ENCODE measurements at places on chromosomes 3 and 15.

DNA sequence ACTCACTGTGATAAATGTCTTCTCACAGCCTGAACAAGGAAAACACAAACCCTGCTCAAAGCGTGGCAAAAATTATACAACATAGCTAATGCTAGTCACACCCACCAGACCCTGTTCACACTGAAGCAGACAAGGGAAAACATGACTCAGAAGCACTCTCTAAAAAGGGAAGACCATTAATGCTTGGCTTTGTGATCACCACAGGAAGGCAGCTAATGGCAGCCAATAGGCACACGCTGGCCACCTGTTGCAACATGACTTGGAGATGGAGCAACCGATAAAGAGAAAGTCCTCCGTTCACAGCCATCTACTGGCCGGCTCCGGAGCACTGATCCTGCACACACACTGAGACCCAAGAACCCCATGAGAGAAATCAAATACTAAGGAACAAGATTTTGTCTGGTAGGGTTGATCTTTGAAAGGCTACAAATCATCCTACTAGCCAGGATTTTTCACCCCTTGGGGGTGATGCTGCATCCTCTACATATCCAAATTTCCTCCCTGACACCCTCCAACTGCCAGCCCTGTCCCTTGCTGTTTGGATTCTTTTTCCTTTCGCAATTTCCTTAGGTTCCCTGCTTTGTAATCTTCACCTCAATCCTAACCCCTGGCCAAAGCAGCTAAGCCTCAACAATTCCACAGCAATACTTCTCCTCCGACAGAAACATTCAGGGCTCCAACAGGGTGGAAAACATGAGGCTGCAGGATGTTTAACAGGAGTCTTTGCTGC, 3.2 kb downstream of the ZXDC start:
- DNase-seq: peak; percentile 87

- no peak for DNase-seq
Observed at GRCh38 chr3:116064646-116065045, 380.6 kb downstream of the LSAMP start.

- DNase-seq: no peak
Observed at GRCh38 chr3:116166121-116166520, 279.2 kb downstream of the LSAMP start.

DNA sequence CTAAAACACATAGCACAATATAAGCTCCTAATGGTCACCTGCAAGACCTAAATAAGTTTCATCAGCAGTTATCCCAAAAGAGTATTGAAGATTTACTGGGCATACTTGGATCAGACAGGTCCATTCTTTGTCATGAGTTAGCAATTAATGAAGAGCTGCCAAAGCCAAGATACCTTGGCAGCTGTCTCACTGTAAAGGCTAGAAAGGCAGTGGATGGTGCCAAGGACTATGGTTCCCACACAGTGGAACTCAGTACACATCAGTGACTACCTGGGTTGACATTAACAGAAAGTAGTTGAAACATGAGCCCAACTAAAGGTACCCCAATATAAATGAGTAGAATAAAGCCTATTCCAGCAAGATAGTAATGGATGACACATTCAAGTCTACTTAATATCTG, 41.1 kb upstream of the TMCO5A start:
- no peak for DNase-seq

DNA sequence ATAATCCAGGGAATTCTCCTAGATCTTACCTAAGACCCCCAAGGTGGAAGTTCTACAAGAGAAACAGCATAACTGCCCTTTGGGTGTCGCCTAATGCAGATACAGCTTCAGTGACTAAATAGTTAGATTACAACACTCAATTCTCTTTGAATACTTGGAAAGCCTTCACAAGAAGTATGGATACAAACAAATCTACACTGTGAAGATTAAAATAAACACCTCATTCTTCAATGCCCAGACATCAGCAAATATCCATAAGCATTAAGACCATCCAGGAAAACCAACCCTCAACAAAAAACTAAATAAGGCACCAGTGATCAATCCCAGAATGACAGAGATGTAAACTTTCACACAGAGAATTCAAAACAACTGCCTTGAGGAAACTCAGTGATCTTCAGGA, 963.2 kb downstream of the PLOD2 start:
- no peak for DNase-seq

DNA sequence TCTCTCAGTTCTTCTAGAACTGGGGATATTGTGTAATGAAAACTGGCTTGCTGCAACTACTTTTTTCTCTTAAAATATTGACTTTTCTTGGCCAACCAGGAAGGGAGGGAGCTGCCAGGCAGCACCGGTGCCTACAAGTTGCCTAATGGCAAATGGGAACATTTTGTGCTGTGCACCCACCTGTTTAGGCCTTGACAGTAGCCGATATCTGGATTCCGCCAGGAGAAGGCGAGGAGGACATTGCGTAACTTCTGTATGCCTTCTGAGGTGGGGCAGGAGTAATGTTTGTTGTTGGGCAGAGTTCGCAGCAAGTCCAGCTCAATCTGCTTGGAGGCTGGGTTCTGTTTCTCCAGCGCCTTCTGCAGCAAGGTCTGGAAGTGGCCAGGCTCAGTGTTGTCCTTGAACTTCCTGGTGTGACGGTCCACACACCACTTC, 64.9 kb downstream of the TBC1D2B start:
- DNase-seq: no peak

- no peak for DNase-seq
Observed at GRCh38 chr3:121895121-121895520, 920 bp downstream of the SLC15A2 start.

DNA sequence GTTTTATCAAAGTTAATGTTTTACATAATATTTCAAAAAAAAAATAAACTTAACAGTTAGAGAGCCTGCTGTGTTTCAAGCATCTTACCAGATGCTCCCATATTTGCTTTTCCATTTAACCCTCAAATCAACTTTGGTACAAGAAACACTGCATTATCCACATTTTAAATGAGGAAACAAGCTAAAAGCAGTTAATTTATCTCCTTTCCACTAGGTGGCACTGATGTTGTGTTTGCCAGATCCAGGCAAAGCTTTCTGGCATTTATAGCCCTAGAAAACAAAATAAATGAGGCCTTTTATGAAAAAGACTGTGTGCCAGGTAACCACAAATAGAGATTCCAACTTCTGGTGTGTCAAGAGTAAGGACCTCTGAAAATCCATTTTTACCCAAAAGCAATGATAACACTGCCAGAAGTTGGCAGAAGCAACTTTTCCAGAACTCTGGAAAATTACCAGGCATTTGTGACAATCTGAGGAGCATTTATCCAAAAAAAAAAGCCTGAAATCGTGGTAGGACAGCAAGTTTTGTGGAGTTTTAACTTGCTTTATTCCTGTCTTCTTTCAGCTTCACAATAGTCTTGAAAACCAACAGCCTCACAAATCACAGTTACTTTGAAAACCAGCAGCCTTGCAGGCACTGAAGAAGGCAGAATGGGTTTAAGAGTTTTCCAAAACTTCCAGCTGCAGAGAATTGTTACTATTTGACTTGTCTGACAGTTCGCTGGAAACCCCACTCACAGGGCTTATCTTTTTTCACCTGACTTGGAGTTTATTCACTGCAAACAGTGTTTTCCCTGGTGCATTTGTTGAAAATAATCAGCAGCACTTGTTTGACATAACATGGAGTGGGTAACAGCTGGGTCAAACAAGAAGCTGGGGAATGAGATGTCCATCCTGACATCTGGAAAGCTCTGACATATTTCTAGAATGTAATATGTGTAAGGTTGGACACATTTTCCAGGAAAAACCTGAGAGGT, 9.2 kb downstream of the FAM162A start:
- peak; percentile 76 for DNase-seq

GRCh38 chr15:98673133-98673532, 24.8 kb downstream of the IGF1R start:
- no peak for DNase-seq

GRCh38 chr3:134600685-134601463, 49.9 kb downstream of the KY start:
- peak; percentile 74 for DNase-seq

DNA sequence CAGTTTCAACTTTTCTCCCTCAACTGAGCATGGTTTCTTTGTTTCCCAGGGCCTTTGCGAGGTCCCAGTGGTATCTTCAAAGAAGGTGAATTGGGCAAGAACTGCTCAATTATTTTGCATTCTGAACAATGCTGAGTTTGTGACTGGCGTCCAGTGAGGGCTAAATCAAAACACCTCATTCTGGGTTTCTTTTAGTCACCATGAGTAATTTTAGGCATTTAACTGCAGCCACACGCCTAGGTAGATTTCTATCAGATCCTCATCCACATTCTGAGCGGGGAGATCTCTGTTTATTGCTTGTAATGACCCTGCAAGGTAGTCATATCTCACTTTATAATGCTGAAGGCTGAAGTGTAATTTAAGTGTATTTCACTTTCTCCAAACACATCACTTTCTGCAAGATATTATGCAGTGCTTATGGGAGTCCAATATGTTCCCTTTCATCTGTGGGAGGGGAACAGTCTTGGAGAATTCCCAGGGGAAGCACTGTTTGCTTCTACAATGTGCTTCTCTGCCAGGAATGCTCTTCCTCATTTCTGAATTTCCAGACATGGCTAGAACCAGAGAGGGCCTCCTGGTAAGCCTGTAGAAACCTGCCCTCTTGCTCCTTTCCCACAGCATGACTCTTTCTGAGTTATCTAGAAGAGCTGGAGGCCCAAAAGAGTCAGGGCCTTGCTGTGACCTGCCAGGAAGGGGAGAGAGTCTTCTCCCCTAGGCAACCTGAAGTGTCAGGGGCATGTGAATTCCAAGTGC, 91.7 kb downstream of the FRMD4B start:
- peak; percentile 61 for DNase-seq

DNA sequence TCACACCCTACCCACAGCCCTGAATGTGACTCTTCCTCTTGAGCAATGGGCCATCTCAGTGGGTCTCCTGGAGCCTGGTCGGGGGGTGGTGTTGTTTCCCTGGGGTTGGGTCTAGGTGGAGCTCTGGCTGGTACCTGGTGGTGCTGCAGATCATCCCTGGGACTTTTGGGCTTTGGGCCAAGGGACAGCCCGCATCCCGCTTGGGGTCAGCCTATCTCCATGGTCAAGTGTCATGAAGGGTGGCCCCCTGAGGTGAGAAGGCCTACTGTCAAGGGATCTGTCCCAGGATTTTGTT, 202.0 kb downstream of the UBE3A start:
- DNase-seq: no peak

- DNase-seq: peak; percentile 61
Observed at GRCh38 chr3:19891740-19892139, 42.3 kb downstream of the EFHB start.

DNA sequence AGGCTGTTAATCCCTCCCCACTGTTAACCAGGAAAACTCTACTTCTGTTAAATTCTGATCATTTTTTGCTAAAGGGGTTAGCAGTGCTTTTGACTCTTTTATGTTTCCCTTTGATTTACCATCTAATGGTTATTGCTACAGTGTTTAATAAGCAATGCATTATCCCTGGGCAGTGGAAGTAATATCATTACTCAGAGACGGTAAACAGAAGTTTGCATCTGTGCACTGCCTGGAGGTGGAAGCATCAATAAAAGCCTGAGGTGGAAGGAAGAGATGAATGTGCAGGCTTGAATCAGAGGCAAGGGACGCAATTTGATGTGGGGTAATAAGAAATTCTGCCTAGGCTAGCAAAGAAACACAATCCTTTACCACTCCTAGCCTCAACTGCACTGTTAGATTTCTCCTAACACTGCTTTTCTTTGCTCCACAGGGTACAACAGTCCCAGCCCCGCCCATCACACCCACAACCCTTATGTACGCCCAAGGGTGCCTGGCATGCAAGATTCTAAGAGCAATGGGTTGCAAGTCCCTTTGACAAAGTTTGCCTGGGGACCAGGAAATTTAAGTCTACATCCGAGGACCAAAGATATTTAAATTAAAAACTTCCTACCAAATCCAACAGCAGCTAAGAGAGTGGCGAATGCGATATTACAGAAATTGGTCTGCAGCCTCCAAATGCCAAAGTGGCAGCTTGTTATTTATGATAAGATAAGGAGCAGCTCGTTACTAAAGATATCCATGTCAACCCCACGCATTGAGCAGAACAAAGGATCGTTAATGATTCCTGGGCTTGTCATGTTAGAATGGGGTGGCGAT, 261.4 kb downstream of the FHIT start:
- DNase-seq: no peak

GRCh38 chr3:124859025-124859424, 28.1 kb downstream of the ITGB5 start:
- DNase-seq: peak; percentile 91

GRCh38 chr15:55241891-55242290, 45.1 kb upstream of the RSL24D1 start:
- peak; percentile 83 for DNase-seq

GRCh38 chr15:39265261-39265660, 315.6 kb upstream of the THBS1 start:
- DNase-seq: no peak

DNA sequence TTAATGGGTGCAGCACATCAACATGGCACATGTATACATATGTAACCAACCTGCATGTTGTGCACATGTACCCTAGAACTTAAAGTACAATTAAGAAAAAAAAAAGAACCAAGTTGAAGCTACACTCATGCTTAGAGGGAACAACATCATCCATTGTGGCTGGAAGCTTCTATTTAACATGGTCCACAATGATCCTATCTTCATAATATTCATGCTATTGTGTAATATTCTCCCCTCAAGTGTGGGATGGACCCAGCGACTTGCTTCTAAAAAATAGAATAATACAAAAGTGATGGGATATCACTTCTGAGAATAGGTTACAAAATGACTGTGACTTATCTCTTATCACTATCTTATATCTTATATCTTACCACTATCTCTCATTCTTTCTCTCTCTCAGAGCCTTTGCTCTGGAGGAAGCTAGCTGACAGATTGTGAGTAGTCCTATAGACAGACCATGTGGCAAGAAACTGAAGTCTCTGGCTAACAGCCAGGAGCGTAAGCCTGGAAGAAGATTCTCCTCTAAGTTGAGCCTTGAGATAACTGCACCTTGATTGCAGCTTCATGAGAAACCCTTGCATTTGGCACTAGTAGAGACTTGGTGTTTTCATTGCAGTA, 198.5 kb upstream of the MRPL3 start:
- no peak for DNase-seq

DNA sequence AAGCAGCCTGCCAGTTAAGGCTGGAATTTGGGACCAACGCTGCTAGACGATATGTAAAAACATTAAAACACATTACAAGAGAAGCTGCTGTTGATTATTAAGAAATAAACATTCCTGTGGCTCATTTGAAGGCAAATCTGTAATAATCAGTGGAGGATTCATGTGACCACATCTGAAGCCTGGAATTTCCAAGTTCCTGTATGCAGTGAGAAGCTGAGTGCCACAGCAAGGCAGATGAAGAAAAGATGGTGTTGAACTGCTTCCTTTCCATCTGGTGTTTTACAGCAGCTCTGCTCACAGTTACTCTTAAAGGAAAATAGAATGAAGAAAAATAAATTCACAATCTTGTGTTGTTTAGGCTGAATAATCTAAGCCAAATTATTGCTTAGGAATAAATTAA, 139.3 kb upstream of the ROBO2 start:
- DNase-seq: no peak
